HAP-1 (cell line): ENCODE measurements at places on chromosomes 12 and 14.

- no peak for DNase-seq
These were observed 241.3 kb upstream of the GRIP1 start for GRCh38 chr12:66920205-66920604.

- DNase-seq, result no peak
These were observed 8.7 kb downstream of the NUP107 start for GRCh38 chr12:68695454-68695853.

DNA sequence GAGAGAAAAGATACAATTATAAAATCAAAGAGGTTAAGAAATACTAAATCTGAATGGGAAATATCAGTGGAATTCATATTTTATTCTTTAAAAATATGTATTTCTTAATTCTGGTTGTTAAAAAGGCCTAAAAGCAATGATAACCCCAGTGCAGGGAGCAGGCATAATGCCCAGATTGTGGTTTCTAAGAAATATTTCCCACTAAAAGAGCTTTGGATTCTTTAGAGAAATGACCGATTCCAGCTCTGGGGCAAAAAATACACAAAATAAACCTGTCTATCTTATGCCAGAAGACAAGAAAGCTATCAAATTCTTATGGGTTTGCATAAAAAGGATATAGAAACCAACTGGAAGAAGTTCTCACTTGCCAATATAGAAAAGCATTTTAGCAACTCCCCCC lies 71.6 kb downstream of the PDE6H start:
- DNase-seq, result no peak

- no peak for DNase-seq
These were observed 82.9 kb downstream of the MAP1LC3B2 start for GRCh38 chr12:116642106-116642505.

GRCh38 chr12:104462931-104463339 lies 6.2 kb downstream of the CHST11 start:
- no peak for DNase-seq

DNA sequence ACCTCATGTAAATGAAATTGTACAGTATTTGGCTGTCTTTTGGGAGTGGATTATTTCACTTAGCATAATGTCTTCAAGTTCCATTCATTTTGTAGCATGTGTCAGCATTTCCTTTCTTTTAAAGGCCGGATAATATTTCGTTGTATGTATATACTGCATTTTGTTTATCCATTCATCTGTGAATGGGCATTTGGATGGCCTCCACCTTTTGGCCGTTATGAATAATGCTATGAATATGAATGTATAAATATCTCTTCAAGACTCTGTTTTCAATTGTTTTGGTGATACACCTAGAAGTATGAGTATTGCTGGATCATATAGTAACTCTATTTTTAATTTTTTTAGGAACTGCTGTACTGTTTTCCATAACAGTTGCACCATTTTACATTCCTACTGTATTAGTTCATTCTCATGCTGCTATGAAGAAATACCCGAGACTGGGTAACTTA lies 164.9 kb downstream of the DYRK2 start:
- no peak for DNase-seq

DNA sequence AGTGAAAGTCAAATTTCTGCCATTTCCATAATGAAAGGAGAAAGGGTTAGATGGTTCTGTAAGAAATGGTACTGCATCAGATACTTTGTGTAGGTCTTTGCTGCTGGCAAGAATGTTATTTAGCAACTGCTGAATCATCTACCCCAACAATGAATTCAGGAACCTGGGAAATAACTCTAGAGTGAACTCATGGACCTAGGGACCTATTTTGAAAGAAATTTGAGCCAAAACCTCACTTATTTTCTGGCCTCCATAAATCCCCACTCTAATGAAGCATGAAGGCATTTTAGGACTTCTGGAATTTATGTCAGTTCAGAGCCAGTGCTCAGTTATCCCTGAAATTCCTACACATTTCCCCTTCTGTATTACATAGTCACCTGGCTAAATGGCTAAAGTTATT lies 50.9 kb upstream of the CPNE8 start:
- DNase-seq, result no peak

DNA sequence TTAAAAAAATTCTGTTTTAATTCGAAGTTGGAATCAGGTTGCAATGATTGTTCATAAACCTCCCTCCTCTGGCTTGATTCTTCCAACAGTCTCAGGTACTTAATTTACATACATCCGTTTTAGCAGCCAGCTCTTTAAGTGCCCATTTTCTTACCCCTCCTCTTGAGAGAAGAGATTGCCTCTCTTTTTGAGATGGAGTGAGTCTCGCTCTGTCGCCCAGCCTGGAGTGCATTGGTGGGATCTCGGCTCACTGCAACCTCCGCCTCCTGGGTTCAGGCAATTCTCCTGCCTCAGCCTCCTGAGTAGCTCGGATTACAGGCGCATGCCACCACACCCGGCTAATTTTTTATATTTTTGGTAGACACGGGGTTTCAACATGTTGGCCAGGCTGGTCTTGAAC lies 146.4 kb upstream of the AMIGO2 start:
- no peak for DNase-seq

DNA sequence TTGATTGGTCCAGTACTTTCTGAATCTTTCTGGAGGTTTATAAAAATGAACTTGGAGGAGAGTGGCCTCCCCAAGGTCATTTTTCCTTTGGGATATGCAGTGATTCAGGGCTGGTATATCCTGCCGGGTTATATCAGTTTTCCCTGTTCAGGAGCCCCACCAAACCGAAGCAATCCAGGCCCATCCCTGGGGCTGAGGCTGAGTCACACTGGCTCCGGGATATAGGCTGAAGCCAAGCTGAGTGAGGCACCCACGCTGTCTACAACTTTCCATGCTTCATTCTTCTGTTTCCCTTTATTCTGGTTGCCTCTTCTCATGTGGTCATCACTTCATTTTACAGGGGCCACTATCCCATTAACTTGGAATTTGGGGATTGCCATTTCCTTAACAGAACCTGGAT lies 3.4 kb downstream of the SSPN start:
- DNase-seq, result no peak

DNA sequence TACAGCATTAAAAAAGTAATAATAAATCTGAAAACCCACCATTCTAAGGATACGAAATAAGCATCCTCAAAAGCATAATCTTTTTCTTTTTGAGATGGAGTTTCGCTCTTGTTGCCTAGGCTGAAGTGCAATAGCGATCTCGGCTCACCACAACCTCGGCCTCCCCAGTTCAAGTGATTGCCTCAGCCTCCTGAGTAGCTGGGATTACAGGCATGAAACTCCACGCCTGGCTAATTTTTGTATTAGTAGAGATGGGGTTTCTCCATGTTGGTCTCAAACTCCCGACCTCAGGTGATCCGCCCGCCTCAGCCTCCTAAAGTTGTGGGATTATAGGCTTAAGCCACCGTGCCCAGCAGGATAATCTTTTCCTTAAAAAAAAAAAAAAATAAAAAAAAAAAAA lies 4.3 kb downstream of the CCNT1 start:
- DNase-seq, result no peak

- DNase-seq, result no peak
These were observed 4.0 kb downstream of the STX2 start for GRCh38 chr12:130835011-130835410.

DNA sequence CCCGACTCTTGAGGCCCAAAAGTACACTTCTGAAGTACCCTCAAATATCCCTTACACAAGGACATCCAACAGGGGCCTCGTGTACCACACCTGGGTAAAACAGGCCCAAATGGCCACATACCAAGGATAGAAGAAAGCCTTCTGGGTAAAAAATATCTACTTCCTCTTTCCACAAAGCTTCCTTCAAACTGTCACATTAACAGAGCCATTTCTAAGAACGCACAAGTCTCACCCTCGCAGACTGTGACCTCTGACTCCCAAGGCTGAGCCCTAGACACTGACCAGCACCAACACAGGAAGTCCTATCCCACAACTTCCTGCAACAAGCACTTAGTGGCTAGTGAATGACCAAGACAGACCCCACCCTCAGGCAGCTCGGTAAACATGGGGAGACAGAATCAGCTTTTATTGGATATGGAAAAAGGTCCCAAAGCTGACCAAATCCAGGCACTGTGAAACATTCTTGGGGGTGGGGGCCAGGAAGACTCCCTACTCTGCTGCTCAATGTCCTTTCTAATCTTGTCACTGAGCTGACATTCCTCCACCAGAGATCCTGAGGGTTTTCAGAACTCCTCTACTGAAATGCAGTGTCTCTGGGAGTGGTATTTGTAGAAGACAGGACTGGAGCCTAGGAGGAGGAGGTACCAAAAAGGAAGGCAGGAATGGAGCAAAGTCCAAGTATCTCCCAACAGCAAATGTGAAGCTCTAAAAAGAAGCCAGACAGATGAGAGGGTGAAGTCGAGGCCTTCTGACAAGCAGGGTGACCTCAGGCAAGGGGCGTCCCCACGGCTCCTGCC lies 15.9 kb downstream of the KCTD10 start:
- no peak for DNase-seq

GRCh38 chr12:505221-505620 lies 45.5 kb downstream of the B4GALNT3 start:
- DNase-seq, result no peak

GRCh38 chr14:96204151-96205058 lies at the start of gene BDKRB2:
Gene BDKRB2, plus strand, starts transcription at chr14:96204839. Its CDS starts 32,269 bp downstream, at chr14:96237108.
- DNase-seq, result peak; percentile 42

DNA sequence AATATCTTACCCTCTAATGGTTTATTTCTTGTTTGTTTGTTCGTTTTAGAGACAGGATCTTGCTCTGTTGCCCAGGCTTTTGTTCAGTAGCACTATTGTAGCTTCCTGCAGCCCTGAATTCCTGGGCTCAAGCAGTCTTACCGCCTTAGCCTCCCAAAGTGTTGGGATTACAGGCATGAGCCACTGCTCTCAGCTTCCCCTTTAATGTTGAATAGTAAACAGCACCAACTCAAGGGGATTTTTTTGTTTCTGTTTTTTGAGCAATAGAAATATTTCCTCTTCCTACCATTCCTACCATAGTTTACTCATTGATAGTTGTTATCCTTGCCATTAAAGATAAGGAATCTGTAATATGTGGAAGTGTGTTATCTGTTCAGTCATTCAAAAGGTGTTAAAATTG lies 10.7 kb downstream of the ARID4A start:
- DNase-seq, result no peak

GRCh38 chr12:32419520-32419960 lies 20.2 kb downstream of the FGD4 start:
- DNase-seq, result no peak

GRCh38 chr12:48828293-48828692 lies 10.0 kb downstream of the CACNB3 start:
- DNase-seq, result no peak

- DNase-seq, result peak; percentile 70
These were observed at the start of gene HIP1R for GRCh38 chr12:122834921-122835749. Gene HIP1R, plus strand, starts transcription at chr12:122835457. Its CDS starts 94 bp downstream, at chr12:122835551.

DNA sequence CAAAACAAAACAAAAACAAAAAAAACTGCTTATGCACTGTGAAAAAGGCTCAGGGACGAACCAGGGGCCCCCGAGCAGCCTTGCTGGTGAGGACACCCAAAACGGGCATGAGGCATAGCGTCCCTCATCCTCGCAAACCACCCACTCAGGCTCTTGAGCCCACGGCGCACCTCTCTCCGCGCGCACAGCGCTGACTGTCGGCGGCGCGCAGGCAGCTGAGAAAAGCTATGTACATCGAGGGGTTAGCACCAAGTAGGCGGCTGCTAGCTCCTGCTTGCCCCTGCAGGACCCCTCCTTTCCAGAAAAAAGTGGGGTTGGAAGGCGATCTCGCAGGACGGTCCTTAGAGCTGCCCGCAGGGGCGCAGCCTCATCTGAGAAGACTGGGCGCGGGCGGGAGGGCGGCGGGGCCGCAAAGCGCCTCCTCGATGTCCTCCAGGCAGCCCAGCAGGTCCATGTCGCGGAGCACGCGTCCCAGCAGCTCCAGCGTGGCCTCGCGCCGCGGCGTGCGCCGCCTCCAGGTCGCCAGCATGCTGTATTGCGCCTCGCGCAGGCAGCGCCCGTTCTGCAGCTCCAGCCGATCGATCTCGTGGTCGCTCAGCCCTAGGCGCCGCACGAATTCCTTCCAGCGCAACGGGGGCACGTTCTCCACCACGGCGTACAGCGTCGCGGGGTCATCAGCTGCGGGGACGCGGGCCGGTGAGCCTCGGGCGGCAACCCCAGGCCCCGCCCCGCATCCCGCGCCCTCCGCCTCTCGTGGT lies 12.8 kb downstream of the TNFRSF1A start:
- no peak for DNase-seq

DNA sequence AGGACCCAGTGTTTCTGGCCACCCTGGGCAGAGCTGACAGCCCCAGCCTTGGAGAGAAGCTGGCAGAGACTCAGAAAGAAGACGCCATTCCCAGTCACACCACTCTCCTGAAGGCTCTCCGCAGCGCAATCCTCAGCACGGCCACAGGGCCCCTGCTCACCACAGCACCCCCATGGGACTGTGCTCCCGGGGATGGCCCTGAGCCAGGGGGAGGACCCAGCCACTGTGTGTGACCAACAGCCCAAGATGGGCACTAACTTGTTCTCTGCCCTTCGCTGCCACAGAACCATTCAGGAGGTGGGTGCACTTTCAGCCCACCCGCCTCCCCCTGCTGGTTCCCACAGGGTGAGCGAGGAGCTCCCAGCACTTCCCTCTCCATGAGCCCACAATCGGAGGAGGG lies 57.1 kb downstream of the CCNK start:
- DNase-seq, result no peak

DNA sequence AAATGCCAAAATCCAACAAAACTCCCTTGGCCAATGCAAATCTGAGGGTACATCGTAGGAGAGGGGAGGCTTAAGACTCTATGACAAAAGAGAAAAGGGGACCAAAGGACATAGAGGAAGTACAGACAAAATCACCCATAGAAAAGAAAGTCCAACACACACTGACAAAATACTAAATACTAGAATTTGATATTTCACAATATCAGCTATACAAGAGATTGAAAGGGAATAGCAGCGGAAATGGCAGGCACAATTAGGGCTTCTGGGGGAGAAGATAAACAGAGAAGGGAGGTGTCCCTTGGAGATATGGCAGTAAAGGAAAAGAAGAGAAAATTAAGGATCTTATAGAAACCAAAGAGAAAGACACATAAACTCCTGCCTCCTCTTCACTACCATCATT lies 29.0 kb downstream of the ATP2B1 start:
- DNase-seq, result no peak
